ENCODE measurements at places on chromosomes 5 and 9.
A peak's percentile ranks its signal among the peaks of the same experiment; 100 is the strongest.

GRCh38 chr9:85892401-85892800 is 48.5 kb upstream of the NAA35 start:
- no peak for DNase-seq

DNA sequence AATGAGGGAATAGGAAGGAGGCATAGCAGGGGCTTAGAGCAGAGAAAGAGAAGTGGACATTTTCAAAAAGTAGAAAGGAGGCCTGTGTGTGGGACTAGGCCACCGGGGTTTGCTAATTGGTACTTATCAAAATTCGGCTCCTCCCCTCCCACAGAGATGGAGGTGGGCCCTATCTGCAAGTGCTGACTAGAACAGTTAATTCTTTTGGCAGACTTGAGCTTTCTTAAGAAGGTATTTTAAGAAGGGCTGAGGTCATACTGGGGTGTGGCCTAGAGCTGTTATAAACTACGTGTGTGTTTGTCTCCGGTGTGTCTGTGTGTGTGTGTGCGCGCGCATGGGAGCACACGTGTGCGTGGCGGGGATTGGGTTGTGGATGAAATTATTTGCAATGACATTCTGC is 1086.5 kb downstream of the EFNA5 start:
- no peak for DNase-seq

DNA sequence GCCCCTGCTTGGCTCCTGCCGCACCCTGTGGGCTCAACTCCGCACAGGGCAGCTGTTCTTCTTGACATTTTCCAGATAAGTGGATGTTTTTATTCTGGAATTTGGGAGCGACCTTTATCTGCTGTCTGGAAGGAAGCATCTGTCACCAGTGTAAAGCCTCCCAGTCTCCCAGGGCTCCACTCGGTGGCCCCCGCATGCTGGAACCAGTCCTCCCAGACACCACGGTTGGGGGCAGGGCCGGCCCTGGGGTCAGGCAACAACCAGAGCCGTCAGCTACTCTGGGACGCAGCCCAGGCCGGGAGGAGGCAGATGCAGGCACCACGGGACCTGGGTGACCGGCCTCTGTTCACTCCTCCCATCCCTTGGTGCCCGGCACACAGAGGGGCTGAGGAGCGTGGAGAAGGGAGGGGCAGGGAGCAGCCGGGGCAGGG is 92.8 kb upstream of the ADAMTS2 start:
- DNase-seq = no peak

- no peak for DNase-seq
Observed at GRCh38 chr5:103016167-103016566, 103.8 kb downstream of the GIN1 start.

- no peak for DNase-seq
Observed at GRCh38 chr5:5883562-5883961, 461.1 kb downstream of the ICE1 start.

DNA sequence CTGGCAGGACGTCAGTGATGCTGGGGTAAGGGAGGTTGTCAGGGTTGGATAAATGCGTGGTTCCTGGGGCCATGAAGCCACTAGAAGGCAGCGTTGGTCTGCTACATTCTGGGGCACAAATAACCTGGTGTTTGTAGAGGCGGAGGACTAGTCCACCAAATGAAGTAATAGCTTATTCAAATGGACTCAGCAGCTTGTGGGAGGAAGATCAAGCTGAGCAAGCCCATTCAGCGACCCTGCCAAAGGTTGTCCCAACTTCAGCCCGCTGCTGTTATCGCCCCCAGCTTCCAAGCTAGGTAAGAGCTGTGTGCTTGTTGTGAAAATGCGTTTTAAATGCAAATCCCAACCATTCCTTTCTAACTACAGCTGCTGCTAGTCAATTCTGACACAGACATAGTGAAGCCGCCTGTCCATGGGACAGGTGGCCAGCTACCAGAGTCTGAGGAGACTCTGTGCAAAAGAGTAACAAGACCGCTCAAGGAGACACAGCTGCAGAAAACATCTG is 7.6 kb upstream of the FAM240B start:
- no peak for DNase-seq

GRCh38 chr5:127671218-127671617 is 22.3 kb downstream of the CTXN3 start:
- no peak for DNase-seq

DNA sequence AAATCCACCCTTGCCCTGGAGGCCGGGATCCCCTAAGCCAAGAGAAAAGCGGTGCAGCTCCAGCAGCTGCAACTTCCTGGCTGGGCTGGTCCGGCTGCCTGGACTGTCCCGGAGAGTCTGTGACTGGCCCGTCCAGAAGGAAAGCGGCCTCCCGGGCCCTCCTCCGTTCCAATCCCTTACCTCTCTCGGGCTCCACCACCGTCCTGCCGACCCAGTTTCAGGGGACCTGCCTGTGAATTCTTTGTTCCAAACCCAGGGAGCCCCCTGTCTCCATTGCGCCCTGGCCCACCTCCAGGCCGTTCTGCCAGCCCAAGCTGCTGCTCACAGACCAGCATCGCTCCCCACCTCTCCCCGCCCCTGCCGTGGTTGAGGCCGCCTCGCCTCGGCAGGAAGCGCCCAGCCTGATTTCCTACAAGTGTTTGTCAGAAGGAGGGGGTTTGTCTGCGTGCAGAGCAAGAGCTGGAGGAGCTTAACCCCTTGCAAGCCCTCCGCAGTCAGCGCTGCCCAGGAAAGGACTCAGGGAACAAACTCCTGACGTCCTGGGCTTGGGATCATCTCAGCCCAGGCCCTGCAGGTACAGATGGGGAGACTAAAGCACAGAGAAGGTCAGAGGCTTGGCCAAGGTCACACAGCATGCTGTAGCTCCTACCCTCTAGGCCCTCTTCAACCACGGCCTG is at the start of gene AKNA:
TSS of gene AKNA (minus strand) at position 303 of the 677 bp plus-strand sequence. CDS start 6,649 bp downstream, outside the sequence.
- peak; percentile 90 for DNase-seq

All from CD4-positive, alpha-beta T cell treated with Interleukin-6 at 100 ng/mL for 8 hours (primary cell).